ENCODE measurements at places on chromosomes 1 and 21.

- no peak for DNase-seq
Measured at GRCh38 chr1:204362984-204363334, 3.2 kb upstream of the PLEKHA6 start.

DNA sequence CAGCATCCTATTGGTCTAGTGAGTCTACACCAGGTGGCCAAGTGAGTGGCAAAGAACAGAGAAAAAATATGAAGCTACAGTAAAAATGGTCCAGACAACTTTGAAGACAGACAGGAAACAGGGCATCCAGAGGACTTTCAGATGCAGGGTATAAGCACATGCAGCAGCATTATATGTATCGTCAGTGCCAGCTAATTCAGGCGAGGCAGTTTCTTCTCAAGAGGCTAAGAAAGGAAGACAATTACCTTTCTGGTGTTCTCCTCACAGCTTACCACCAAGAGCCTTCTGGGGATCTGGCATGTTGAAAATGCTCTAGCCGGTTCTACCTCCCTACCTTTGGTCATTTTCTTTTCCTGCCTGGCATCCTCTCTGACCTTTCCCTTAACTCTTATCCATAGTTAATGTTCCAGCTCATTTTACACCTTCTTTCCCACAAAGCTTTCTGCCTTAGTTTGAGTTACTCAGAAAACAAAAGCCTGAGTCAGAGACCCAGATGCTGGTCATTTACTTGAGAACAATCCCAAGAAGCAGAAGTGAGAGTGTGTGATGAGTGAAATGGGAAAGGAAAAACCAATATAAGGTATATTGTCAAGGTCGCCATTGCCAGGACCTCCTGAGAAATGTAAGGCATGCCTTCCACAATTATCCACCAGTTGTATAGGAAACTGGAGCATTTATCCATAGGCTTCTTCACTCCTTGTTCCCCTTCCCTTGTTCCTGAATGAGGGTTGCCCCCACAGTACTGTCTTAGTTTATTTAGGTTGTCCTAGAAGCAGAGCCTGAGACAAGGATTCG lies 444.1 kb downstream of the PLPP3 start:
- DNase-seq = no peak

DNA sequence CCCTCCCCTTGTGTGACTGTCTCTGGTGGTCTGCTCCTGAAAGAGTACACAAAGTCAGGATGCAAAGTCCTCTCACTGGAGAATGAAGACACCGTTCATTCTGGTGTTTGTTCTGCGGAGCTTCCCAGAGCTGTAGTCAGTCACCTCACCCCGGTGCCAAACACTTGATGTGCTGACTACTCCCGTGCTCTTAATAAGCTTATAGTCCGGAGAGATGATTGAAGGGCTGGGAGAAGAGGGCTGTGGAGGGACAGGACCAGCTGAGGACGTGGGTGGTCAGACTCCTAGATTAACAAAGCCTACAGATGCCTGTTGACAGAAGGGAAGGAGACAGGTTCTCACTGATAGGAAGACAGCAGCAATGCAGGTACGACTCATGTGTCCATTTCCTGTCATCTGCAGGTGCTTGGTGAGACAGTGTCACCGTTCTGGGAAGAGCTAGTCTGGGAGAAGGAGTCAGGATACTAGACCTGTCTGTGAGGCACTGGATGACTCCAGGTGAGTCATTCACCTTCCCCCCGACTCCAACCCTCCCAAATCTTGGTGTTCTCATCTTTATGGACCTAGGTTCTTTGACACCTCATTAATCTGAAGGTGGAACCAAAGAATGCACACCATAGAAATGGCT lies 40.4 kb upstream of the LRRN2 start:
- DNase-seq = no peak

GRCh38 chr21:32520875-32521735 lies 64.2 kb downstream of the TCP10L start:
- peak; percentile 45 for DNase-seq

DNA sequence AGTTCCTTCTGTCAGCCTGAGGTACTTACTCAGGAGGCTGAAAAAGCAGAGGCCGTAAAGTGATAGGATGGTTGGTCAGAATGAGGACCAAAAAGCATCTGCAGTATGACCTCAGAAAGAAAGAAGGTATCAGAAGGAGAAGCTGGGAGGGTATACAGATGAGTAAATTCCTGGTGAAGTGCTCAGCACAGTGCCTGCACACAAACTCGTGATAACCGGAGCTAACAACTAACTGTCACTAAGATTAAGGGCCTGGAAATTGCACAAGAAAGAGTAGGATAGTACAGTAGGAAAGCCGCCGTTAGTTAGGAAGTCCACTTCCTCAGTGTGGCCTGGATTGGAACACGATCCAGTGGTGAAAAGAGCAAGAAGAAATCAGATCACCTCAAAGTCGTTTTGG lies 62.6 kb downstream of the VPS26C start:
- no peak for DNase-seq

GRCh38 chr1:108072776-108073175 lies 107.8 kb upstream of the VAV3 start:
- DNase-seq = no peak

- no peak for DNase-seq
Measured at GRCh38 chr1:164949771-164950471, 390.9 kb downstream of the PBX1 start.

DNA sequence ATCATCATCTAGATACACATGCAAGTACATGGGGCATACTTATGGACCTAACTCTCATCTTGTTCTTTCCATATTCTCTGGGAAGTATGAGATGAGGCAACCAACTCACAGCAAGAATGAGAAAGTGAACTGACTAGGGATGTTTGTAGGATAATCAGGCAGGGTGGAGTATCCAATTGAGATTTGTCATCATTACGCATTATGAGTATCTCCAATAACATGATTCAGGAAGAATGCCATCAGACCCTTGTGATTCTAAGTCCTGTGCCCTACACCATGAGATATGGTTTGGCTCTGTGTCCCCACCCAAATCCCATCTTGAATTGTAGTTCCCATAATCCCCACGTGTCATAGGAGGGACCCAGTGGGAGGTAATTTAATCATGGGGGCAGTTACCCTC lies 154.0 kb downstream of the SLC30A10 start:
- DNase-seq = no peak

DNA sequence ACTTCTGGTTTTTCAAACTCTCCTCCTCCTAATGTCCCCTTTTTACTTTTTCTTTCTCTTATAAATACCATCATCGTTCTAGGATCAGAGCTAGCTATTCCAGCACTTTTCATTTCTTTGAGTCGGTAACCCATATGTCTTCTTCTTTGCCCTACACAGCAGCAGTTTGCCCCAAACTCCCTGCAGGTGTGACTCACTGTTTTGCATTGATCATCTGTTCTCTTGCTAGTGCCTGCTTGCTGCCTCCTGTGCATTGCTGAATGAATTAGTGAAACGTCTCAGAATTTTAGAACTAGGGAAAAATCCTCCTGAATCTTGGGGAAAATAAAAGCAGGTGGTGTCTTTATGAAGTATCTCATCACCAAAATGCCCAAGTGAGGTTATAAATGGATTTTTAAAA lies 21.7 kb downstream of the KCNK2 start:
- no peak for DNase-seq

GRCh38 chr1:227823537-227823936 lies 8.1 kb downstream of the PRSS38 start:
- no peak for DNase-seq

DNA sequence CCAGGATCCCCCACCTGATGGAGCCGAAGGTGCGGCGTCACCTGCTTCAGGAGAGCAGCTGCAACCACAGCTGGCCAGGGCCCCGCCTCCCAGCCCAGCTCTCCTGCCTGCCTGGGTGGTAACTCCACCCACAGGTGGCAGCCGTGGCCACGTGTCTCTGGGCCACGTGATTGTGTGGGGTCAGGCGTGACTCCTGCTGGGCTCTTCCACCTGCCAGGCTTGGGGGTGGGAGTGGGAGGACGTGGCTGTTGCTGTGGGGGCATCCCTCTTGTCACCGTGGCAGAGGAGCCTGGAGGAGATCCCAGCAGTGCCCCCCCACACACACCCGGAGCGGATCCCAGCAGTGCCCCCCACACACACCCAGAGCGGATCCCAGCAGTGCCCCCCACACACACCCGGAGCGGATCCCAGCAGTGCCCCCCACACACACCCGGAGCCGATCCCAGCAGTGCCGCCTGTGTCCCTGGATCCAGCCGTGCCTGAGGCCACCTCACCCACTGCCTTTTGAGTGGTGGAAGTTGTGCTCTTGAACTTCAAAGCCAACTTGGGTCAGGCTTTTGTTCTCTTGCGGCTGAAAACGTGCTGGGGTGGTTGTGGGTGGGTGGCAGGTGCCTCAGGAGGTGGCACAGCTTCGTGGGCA lies 32.2 kb downstream of the POFUT2 start:
- DNase-seq = no peak

GRCh38 chr1:22121421-22121911 lies 21.4 kb downstream of the WNT4 start:
- DNase-seq = no peak

DNA sequence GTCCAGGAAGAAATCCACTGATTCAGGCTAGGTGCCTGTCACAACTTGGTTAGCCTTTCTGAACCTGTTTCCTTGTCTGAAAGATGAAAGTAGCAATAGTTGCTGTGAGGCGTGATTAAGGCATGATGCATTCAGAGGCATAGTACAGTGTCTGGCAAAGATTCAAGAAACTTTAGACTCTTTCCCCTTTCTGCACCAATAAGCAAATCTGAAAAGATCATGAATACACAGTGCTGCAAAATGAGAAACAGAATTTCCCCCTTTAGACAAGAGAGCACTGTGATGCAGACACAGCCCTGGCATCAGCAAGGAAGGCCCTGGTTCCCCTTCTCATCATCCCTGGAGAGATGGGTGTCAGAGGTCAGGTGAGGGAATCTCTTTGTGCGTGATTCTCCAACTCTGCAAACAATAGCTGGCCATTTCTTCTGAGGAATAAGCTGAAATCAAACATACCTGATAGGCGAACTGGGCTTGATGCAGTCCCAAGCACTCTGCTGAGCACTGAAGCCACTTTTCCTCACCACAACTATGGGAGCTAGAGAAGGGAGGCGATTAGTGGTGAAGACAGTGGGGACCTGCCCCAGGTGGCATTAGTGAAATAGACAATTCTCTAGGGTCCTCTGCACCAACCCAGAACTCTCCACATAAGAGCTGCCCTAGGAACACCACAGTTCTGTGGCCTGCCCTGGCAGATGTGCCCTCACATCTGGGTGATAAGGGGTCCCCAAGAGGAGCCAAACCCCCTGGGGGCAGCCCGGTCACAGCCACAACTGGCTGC lies 41.7 kb downstream of the ITPKB start:
- DNase-seq = no peak

DNA sequence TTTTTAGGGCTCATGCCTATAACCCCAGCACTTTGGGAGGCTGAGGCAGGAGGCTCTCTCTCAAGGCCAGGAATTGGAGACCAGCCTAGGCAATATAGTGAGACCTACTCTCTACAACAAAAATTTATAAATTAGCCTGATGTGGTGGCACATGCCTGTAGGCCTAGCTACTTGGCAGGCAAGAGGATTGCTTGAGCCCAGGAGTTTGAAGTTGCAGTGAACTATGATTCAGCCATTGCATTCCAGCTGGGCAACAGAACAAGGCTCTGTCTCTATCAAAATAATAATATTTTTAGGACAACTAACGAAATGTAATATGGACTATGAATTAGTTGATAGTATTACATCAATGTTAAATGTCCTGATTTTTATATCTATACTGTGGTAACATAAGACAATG lies 68.8 kb upstream of the ARID1A start:
- DNase-seq = no peak

- no peak for DNase-seq
Measured at GRCh38 chr1:5753549-5754421, 238.4 kb downstream of the NPHP4 start.

- no peak for DNase-seq
Measured at GRCh38 chr1:234655328-234656069, 45.5 kb upstream of the IRF2BP2 start.

- no peak for DNase-seq
Measured at GRCh38 chr1:70440642-70441391, 29.7 kb downstream of the CTH start.

Measured in BJ (cell line).